ENCODE measurements at places on chromosomes 1 and 21.

GRCh38 chr21:14751602-14752344 is 205.7 kb upstream of the SAMSN1 start:
- DNase-seq = no peak

GRCh38 chr1:240342251-240342625 is 250.6 kb downstream of the FMN2 start:
- DNase-seq = no peak

DNA sequence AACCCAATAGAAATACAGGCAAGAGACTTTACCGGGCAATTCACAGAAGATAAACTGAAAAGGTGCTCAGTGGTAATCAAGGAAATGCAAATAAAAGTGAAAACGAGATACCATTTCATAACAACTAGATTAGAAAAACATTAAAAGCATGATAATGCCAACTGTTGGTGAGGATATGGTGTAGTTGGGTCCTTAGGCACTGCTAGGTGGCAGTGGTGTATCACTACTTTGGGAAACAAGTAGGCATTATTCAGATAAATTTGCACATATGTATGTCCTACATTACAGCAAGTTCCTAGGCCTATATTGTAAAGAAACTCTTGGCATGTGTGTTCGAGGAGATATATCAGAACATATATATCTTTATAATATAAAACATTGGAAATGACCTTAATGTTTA is 31.0 kb downstream of the AZIN2 start:
- no peak for DNase-seq

DNA sequence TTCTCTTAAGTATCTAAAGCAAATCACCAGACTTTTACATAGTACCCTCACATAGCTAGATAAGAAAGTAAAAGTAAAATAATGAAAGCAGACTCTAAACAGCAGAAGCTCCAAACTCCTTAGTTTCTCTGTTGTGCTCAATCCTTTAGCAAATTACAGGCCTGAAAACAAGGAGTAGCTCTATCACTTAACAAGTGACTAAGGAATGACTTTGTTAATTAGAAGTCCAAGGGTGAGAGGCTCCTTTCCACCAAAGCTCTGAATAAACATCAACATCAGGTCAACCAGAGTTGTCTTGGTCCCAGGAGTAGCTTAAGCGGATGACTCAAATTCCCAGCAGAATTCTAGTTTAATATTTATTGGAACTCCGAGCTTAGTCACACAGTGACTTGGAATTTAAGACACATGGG is 5.9 kb downstream of the NRIP1 start:
- no peak for DNase-seq

GRCh38 chr1:960363-961131 is at the start of gene KLHL17:
Gene KLHL17 (plus strand): TSS chr1:960584. CDS start chr1:960694, 110 bp downstream.
- peak; percentile 72 for DNase-seq

DNA sequence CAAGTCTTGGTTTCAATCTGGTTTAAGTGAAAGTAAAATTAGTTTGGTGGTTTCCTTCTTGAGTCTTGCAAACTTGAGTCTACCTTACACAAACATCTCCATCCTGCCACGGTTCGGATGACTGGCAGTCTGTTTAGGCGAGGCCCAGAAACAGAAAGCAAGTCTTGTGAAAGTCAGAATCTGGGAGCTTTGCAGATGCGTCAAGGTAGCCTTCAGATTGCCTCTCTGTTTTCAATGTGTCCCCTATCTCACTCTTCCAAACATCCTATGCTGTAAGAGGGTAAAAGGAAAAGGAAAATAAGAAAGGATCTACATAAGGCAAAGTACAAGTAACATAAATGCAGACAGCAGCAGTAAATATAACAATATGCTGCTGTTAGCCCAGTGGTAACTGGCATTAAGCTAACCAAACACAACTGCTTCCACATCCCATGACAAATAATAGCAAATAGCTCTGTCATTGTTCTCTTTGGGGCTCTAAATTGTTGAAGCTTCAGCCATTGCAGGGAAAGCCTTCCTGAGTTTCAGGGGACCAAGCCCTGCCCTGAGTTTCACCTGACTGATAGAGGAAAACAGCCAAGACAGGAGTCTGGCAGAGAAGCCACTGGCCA is 26.2 kb upstream of the C1orf105 start:
- DNase-seq = peak; percentile 63

DNA sequence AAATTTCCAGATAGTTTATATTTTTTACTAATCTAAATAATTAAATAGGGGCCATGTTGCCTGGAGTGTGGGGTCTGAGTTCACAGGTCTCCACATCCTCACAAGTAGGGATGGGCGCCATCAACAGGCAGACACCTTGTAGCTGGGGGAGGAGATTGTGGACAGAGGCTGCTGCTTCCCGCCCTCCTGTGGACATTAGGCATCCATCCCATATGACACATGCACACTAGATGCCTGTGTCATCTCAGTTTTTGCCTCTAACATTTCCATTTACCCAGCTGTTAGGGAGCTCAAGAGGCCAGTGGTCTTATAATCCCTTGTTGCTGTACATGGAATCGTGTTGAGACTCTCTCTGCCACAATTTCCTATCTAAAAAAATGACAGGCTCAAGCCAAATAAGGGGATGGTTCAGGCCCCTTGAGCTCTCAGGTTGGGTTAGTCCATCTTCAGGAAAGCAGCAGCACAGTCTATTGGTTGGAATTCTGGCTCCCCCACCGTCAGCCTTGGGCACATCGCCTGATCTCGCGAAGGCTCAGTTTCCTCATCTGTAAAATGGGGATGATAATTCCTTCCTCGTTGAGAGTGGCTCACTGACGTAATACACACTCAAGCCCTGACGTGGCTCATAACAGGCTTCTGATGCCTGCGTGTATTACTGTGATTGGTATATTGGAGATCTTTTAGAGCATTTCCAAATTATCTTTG is 13.6 kb downstream of the LHX4 start:
- DNase-seq = no peak

DNA sequence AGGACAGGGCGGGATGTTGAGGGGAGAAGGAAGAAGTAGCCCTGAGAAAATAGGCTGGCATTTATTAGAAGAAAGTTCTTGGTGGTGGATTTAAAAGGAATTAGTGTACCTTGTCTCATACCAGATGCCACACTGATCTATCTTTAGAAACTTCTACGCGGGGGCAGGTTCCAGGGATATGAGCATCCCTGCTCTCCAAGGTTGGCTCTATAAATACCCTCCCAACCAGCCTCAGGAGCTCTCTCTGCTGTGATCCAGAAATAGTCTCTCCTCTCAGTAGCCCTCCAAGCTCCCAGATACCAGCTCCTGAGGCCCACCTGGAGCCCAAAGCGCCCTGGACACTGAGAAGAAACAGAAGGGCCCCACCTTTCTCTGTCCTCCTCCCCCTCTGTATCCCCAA is 128.3 kb upstream of the TNR start:
- no peak for DNase-seq

- no peak for DNase-seq
Measured at GRCh38 chr1:100510451-100510850, 27.5 kb upstream of the GPR88 start.

- DNase-seq = no peak
Measured at GRCh38 chr1:41752514-41753170, 166.1 kb downstream of the HIVEP3 start.

GRCh38 chr1:209607795-209608178 is 24.3 kb downstream of the CAMK1G start:
- DNase-seq = no peak

DNA sequence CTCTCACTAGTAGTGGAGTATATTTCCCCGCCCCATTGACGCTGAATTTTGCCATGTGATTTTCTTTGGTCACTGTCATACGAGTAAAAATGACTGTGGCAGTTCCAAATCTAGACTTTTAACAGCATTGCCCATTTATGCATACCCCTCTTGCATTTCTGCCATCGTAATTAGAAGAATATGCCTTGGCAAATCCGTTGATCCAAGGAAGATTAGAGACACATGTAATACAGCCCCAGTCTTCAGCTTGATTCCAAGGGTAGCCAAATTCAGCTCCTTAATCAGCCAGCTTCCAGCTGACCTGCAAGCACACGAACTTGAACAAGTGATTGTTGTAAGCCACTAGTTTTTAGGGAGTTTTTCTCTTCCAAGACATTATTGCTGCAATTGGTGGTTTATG is 290.3 kb upstream of the ADAMTS5 start:
- DNase-seq = no peak

DNA sequence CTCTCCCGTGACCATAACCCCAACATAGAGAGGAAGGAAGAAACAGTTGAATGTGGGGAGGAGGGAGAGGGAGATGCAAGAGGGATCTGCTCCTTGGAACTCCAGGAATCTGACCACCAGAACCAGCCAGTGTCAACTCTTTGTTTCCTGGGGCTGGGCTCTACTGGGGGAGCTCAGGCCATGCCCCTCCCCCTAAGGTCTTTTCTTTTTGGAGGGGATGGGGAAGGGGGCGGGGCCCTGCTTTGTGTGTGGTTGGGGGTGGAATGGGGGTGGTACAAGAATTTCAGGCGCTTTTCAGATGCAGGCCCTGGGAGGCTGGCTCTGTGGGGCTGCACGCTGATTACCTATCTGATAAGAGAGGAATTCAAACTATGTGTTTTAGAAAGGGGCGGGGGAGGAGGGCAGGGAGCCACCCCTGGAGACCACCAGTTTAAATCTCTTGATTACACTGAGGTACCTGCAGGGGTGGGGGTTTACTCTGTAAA is 8.3 kb downstream of the LIN28A start:
- no peak for DNase-seq

DNA sequence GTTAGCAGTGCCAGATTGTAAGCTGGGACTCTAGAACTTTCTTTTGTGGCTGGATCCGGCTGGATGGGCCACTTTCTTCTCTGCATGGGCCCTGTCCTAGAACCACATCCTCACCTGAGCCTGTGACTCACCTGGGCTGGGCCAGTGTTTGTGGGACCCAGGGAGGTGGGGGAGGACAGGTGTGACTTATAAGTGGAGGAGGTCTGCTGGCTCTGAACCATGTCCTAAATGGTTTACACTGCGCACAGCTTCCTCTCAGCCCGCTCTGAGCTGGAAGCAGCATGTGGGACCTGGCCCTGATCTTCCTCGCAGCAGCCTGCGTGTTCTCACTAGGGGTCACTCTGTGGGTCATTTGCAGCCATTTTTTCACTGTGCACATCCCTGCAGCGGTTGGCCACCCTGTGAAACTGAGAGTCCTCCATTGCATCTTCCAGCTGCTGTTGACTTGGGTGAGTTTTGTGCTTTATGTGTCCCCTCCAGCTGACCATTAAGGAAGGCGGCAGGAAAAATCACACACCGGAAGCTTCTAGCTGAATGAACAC is at the start of gene AADACL3:
Gene AADACL3, plus strand, starts transcription at position 215 of the 542 bp plus-strand sequence. Its CDS starts 67 bp downstream, at position 282.
- DNase-seq = no peak

- DNase-seq = no peak
Measured at GRCh38 chr1:202687370-202687769, 22.9 kb downstream of the SYT2 start.

DNA sequence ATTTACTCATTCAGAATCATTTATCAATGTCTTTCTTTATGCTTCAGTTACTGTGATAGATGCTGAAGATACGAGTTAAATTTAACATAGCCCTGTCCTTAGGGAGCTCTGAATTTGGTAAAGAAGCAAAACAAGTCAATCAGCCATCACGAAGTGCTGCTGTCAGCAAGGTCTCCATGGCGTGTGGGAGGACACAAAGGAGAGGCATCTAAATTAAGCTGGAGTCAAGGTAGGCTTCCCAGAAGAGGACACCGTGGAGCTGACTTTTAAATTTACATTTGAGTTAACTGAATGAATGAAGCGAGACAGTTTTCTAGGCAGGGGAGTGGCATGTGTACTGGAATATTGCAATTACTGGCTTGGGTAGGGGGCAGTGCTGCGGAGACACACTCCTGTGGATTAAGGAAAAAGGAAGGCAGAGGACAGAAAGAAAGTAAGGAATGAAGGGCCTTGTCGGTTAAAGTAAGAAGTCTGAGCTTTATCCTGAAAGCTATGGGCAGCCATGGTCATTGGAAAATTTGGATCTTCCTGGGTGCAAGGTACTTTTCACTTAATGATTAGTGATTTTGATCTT is 41.3 kb upstream of the C1orf87 start:
- no peak for DNase-seq

DNA sequence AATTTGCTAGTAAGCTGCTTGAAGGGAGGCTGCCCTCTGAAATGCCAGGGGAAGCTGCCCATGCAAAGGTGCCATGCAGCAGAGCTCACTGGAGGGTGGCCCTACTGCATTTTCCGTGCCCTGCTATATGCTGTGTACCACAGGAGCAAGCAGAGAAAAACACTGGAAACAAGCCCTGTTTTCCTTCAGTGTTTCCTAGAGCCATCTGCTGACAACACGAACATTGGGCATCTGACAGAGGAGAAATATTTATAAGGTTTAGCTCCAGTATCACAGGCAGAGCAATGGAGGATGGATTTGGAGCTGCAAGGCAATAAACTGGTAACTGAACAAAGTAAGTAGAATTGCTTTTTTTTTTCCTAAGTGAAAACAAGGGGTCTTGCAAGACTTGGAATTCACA is 198.4 kb downstream of the USP25 start:
- DNase-seq = no peak

GRCh38 chr1:216387782-216388181 is 35.5 kb downstream of the USH2A start:
- no peak for DNase-seq

- no peak for DNase-seq
Measured at GRCh38 chr21:24852610-24853195, 754.6 kb downstream of the MRPL39 start.

Data from activated T-cell treated with anti-CD3 and anti-CD28 coated beads for 24 hours (primary cell).